GM23248 (cell line): ENCODE measurements at places on chromosomes 2 and 18. TPM values are rescaled to one million over a fixed set of nuclear protein-coding genes. Genes with fewer than 3 reads are reported as not detected.
A peak's percentile ranks its signal among the peaks of the same experiment; 100 is the strongest.

DNA sequence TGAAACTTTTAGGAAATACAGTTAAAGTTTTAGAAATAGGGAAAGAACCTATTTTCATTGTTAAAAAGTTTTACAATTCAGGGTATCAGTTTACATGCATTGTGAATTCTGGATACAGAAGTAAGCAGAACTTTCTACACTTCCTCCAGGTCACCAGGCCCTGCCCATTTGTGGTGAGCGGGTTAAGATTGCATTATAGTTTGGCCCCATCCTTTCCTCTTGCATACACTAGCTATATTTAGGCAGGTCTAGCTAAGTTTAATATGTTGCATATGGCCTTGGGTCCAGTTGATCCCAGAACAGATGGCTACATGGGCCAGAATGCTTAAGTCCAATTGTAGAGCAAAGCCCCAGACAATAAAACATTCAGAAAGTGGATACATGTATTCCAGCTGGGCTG is 4.8 kb downstream of the VWA3B start:
- peaks cover 27% of the 10 kb centered on the region for H3K27me3 ChIP-seq
- no peak for DNase-seq
- 0 out of 2 replicates have a peak, but pooled peaks cover under 1% of the 10 kb centered on the region for H3K4me1 ChIP-seq

DNA sequence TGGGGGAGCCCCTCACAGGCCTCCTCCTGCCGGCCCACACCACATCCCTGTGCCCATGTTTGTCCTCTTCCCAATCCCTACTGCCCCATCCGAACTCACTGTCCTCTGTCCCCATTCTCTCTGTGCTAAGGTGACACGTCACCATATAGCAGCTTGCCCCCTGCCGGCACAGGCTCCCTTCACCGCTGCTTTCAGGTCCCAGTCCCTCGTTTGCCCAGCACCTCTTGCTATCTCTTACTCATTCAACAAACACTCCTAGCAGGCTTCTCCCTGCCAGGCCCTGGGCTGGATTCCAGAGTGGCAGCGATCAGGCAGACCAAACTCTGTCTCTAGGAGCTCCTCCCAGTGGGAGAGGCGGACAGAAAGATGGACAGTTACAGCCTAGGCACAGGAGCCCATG is 74.3 kb downstream of the TFCP2L1 start:
- no peaks in the 10 kb centered on the region for H3K36me3 ChIP-seq
- H3K4me1 ChIP-seq, result no peaks in the 10 kb centered on the region
- peaks cover 13% of the 10 kb centered on the region for H3K27me3 ChIP-seq
- no peak for DNase-seq
- H3K4me3 ChIP-seq, result no peak overlapping the region

DNA sequence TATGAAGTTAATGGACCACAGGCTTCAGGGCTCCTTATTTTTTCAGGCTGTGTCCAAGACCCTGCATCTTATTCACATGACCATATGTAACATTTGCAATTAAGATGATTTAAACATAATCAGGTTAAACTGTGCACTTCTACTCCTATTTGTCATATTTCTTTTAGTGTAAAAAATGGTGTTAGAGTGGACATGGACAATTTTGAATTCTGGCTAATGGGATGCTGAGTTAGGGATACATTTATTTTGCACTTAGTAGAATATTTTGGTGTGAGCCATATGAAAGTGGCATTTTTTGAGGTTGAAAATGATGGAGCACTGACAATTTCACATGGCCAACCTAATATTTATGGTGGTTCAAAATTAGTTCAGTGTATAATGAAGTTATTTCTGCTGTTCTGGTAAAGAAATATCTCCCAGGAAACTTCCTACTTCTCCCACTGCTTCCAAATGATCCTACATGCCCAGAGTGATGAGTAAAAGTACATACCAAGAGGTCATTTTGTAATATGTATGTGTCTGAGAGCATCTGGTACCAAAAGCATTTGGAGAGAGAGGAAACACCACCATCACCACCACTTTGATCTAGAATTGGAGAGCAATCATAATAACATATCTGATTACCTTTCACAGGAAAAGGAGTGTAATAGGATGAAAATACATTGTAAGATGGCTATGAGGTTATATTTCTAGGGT is 36.0 kb downstream of the GULP1 start:
- no peak overlapping the region for H3K4me3 ChIP-seq
- H3K27me3 ChIP-seq, result no peaks in the 10 kb centered on the region
- H3K4me1 ChIP-seq, result peaks cover 17% of the 10 kb centered on the region
- DNase-seq, result no peak
- H3K36me3 ChIP-seq, result no peaks in the 10 kb centered on the region

The CIB4 gene
- not detected in 2 replicates for total RNA-seq

The TGFA gene
- total RNA-seq, result 14.8 and 17.3 TPM in 2 replicates

The IL36B gene
- not detected in 2 replicates for total RNA-seq

GRCh38 chr2:58046335-58046584 is 346 bp upstream of the VRK2 start:
- H3K27me3 ChIP-seq, result no peaks in the 10 kb centered on the region
- no peak for DNase-seq
- H3K36me3 ChIP-seq, result peaks cover 4% of the 10 kb centered on the region; the same call in 1 of the 2 replicates

DNA sequence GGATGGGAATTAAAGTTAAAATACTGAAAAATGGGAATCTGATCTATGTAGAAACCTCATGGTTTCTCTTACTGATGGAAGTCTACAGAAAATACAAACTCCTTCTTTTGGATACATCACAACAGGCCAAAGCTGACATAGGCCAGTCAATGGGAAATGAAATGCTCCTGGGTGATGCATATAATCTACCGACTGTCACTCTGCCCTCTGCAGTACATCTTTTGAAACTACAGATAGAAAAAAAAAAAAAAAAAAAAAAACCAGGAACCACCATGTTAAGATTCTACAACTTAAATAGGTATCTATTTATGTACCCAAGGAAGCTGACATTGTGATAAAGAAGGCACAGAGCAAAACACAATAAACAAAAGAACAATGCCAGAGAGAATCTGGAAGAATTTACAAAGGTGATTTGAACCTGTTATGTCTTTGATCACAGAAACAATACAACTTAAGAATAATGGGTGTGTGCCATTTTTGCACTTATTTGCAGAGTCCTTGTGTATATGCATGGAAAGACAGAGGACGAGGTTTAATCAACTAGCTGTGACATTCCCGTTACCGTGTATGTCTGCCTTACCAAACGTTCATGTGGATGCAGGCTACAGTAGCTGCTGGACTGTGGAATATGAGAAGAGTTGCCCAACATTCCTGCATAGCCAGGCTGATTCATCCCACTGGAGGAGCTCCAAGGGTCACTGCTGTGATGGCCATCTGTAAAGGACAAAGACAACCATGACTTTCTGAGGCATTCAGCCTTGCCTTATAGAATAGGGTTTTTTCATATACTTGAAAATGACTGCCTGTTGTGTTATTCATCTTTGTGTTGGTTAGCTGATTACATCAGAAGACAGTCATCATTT is 312.7 kb downstream of the TCF4 start:
- no peak overlapping the region for H3K4me3 ChIP-seq
- peaks cover 44% of the 10 kb centered on the region for H3K4me1 ChIP-seq
- peaks cover 11% of the 10 kb centered on the region for H3K36me3 ChIP-seq
- peak; percentile 91 for DNase-seq
- no peaks in the 10 kb centered on the region for H3K27me3 ChIP-seq
- H3K27ac ChIP-seq, result peak overlapping the region; percentile 58

GRCh38 chr18:14089191-14089590 is 43.0 kb downstream of the ZNF519 start:
- H3K36me3 ChIP-seq, result no peaks in the 10 kb centered on the region
- H3K27ac ChIP-seq, result no peak overlapping the region
- no peaks in the 10 kb centered on the region for H3K27me3 ChIP-seq
- H3K4me3 ChIP-seq, result no peak overlapping the region

DNA sequence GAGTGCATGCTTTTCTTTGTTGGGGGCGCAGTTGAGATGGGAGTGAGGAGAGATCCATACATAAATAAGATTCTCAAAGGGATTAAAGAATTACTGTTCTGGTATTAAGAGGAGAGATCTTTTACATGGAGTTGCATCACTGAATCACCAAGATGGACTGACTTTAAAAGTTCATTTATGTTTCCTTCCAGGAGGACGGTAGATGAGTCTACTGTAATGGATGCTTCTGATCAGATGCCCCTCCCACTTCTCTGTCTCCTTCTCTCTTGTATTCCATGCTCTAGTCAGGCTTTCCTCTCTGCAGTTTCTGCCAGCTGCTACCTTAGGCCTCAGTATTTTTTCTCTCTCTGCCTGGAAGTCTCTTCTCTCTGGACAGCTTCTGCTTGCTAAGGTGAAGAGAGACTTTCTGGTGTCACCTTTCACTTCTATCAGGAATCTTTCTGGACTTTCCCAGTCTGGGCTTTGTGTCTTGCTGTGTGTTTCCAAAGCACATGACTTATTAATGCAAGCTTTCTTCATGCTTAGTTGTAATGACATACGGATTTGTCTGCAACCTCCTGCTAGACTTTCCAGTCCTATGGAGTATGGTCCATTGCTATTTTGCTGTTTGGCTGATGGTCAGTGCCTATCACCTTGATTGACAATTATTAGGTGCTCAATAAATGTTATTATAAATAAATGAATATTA is 23.6 kb downstream of the FAM171B start:
- no peak overlapping the region for H3K4me3 ChIP-seq
- 0 out of 2 replicates have a peak, but pooled peaks cover 6% of the 10 kb centered on the region for H3K4me1 ChIP-seq
- no peaks in the 10 kb centered on the region for H3K27me3 ChIP-seq
- H3K27ac ChIP-seq, result no peak overlapping the region
- DNase-seq, result peak; percentile 26

GRCh38 chr2:231955758-231956472 is 5.6 kb upstream of the DIS3L2 start:
- H3K4me1 ChIP-seq, result peaks cover 3% of the 10 kb centered on the region
- H3K4me3 ChIP-seq, result no peak overlapping the region
- H3K27ac ChIP-seq, result no peak overlapping the region
- no peaks in the 10 kb centered on the region for H3K36me3 ChIP-seq

GRCh38 chr2:222711315-222711940 is 40.0 kb downstream of the MOGAT1 start:
- no peak overlapping the region for H3K27ac ChIP-seq
- H3K4me1 ChIP-seq, result peaks cover 25% of the 10 kb centered on the region
- no peak for DNase-seq
- H3K4me3 ChIP-seq, result no peak overlapping the region
- no peaks in the 10 kb centered on the region for H3K27me3 ChIP-seq

DNA sequence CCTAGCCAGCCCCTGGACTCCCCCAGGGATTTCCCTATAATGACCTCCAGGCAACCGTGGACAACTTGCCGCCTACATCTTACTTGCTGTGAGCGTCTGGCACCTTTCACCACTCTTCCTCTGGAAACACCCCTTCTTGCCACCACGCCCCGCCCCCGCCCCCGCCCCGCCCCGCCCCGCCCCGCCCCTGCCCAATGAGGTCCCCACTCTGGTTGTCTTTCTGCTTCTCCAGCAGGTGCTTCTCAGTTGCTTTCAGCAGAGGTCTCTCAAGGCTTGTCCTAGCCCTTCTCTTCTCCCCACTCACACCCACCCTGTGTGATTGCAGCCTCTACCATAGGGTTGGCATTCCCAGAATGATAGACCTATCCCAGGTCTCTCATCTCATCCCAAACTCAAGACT is 214.5 kb downstream of the EN1 start:
- no peaks in the 10 kb centered on the region for H3K4me1 ChIP-seq
- no peak overlapping the region for H3K27ac ChIP-seq
- no peak for DNase-seq
- H3K4me3 ChIP-seq, result no peak overlapping the region
- no peaks in the 10 kb centered on the region for H3K36me3 ChIP-seq

- H3K27ac ChIP-seq, result no peak overlapping the region
- DNase-seq, result no peak
- no peaks in the 10 kb centered on the region for H3K4me1 ChIP-seq
- H3K27me3 ChIP-seq, result no peaks in the 10 kb centered on the region
- no peak overlapping the region for H3K4me3 ChIP-seq
- H3K36me3 ChIP-seq, result peaks cover 10% of the 10 kb centered on the region
Observed at GRCh38 chr2:11236335-11236734, 81.1 kb downstream of the SLC66A3 start.

The CNRIP1 gene
- total RNA-seq, result 21.8 and 37.7 TPM in 2 replicates

The LDLRAD4 gene
- not detected in 2 replicates for total RNA-seq

DNA sequence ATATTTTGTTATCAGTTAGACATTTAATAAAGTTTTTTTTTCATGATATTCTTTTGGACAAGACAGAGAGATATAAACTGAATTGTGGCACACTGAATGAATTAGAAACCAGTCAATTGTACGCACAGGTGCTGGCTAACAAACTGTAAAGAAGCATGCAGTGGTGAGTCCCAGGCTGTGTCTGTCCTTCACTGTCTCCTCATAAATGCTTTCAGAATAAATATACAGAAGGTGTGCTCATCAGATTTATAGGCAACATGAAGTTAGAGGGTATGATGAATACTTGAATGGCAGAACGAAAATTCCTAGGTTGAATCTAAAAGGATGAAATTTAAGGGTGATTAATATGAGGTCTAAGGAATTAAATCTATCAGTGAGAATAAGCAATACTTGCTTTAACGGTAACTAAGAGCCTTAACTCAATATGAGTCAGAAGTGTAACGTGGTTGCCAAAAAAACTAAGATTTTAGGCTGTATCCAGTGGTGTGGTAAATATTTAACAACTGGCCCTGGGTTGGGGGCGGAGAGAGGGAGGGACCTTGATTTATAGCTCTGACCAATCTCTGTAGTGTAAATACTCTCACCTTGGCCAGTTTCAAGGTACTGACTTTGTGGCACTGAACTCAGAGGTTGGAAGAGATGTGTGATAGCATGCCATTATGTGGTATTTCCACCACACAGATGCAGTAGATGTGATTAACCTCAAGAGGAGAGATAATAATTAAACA is 41.9 kb upstream of the AAK1 start:
- H3K27me3 ChIP-seq, result no peaks in the 10 kb centered on the region
- DNase-seq, result peak; percentile 60
- H3K4me3 ChIP-seq, result no peak overlapping the region
- H3K4me1 ChIP-seq, result peaks cover 24% of the 10 kb centered on the region
- no peak overlapping the region for H3K27ac ChIP-seq
- H3K36me3 ChIP-seq, result no peaks in the 10 kb centered on the region

GRCh38 chr2:2950403-2950952 is 427.1 kb downstream of the EIPR1 start:
- no peaks in the 10 kb centered on the region for H3K36me3 ChIP-seq
- H3K4me1 ChIP-seq, result no peaks in the 10 kb centered on the region
- H3K27me3 ChIP-seq, result no peaks in the 10 kb centered on the region
- DNase-seq, result no peak

The KLHL29 gene
- total RNA-seq, result 4.7 and 6.4 TPM in 2 replicates

GRCh38 chr2:7609556-7609955 is 692.3 kb downstream of the RNF144A start:
- peaks cover 10% of the 10 kb centered on the region; the same call in 1 of the 2 replicates for H3K4me1 ChIP-seq
- no peak overlapping the region for H3K27ac ChIP-seq
- no peak for DNase-seq
- H3K4me3 ChIP-seq, result no peak overlapping the region
- H3K27me3 ChIP-seq, result no peaks in the 10 kb centered on the region

- H3K4me3 ChIP-seq, result no peak overlapping the region
- H3K36me3 ChIP-seq, result no peaks in the 10 kb centered on the region
- H3K27ac ChIP-seq, result no peak overlapping the region
- H3K27me3 ChIP-seq, result no peaks in the 10 kb centered on the region
Observed at GRCh38 chr18:69954719-69955480, 7.2 kb upstream of the CD226 start.

DNA sequence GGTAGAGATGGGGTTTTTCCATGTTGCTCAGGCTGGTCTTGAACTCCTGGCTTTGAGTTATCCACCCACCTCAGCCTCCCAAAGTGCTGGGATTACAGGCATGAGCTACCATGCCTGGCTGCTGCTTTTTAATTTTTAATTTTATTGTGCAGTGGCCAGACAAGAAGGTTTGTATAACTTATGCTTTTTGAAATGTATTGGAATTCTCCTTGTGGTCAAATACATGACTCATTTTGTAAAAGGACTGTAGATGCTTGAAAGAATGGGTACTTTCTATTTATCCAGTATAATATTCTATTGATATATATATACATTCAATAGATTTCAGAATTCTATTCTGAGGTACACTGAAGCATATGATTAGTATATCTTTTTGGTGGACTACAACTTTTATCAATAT is 82.6 kb upstream of the ST3GAL5 start:
- DNase-seq, result peak; percentile 55
- no peaks in the 10 kb centered on the region for H3K4me1 ChIP-seq
- no peaks in the 10 kb centered on the region for H3K27me3 ChIP-seq
- no peak overlapping the region for H3K4me3 ChIP-seq
- no peak overlapping the region for H3K27ac ChIP-seq
- no peaks in the 10 kb centered on the region for H3K36me3 ChIP-seq
